ENCODE measurements at places on chromosomes 2 and 18.

DNA sequence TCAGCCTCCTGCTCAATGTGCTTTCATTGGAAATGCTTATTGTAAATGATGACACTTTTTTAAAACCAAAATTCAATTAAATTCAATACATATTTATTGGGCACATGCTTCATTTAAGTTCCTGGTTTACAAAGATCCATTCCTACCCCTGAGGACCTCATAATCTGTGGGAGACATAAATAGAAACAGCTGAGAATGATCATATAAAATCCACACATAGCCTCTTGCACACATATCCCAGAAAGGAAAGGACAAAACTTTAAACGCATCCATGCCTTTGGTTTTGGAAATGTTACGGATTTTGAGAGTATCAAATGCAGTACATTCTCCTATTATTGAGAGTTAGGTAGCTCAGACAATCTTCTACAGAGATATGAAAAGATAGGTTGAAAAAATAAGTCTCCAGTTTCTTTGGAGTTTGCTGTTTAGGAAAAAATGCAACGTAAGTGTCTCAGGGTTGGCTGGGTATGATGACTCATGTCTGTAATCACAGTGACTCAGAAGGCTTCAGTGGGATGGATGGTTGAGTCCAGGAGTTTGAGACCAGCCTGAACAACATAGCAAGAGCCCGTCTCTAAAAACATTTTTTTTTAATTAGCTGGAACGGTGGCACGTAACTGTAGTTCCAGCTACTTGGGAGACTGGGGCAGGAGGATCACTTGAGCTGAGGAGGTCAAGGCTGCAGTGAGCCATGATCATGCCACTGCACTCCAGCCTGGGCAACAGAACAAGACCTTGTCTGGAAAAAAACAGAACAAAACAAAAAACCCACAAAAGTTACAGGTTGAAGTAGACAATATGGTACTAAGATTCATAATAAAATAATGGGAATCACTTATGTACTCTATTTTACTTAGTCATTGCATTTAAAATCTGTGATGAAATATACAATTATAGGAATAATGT, 3.9 kb upstream of the PRELID3A start:
- no peak for DNase-seq

DNA sequence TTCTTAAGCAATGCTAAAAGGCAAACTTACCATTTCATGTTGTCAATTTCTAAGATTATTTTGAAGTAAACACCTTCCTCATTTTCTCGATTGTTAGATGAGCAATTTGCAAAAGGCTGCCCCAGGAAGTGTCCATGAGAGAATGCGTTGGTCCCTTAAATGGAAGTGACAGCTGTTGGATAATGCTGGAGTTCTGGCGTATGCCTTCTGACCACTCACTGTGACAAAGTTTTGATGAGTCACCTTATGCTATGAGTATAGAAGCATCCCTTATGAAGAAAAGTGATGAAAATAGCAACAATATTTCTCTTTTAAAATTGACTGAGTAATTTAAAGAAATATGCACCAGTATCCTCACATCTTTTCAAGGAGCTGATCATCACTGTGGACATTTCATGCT, 1497.5 kb downstream of the DPP10 start:
- DNase-seq: no peak

- DNase-seq: peak; percentile 54
Measured at GRCh38 chr2:207473049-207473930, 56.5 kb upstream of the CREB1 start.

- no peak for DNase-seq
Measured at GRCh38 chr2:55550368-55551102, 31.0 kb downstream of the CFAP36 start.

DNA sequence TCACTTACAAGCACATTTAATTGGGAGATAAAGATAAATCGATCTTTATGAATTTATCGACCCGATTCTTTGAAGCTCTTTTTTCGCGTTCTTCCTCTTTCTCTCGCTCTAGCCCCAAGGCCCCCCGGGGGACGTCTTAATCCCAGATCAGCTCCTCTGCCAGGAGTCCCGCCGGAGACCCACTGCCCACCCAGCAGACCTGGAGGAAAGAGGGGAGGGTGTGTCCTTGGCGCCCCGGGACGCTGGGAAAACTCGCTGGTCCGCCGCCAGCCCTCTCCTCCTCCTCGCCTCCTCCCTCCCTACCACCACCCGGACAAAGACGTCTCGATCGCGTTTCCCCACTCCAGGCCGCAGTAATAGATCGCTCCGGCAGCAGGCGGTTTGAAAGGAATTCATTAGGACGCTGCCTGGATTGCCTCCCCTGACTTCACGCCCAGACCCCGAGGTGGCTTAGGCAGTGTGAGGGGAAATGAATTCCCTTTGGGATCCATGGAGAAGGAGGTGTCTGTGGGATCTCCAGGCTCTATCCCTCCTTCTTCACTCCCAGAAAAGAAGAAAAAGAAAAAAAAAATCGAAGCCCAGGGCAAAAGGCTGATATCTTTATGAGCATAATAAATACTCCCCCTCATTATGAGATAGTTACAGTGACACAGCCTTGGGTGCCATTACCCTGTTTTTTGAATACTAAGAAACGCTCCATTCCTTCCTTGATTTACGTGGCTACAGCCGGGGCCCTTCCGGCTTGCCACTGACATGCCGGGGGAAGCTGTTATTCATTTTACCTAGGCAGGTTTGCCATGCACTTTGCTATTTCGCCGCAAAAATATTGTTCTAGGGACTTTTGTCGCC, 1.8 kb upstream of the GBX2 start:
- DNase-seq: no peak

GRCh38 chr2:9813312-9814128, 29.8 kb upstream of the TAF1B start:
- peak; percentile 64 for DNase-seq

GRCh38 chr18:56575819-56576663, 62.4 kb downstream of the TXNL1 start:
- DNase-seq: no peak

GRCh38 chr2:136070913-136071312, 47.0 kb downstream of the CXCR4 start:
- DNase-seq: no peak

GRCh38 chr2:168697668-168698121, 104.7 kb upstream of the NOSTRIN start:
- DNase-seq: no peak

GRCh38 chr2:209570194-209570593, 146.3 kb downstream of the MAP2 start:
- no peak for DNase-seq

- no peak for DNase-seq
Measured at GRCh38 chr18:40685219-40685618, 1269.8 kb upstream of the PIK3C3 start.

GRCh38 chr2:181393472-181393871, 63.7 kb upstream of the ITGA4 start:
- no peak for DNase-seq

DNA sequence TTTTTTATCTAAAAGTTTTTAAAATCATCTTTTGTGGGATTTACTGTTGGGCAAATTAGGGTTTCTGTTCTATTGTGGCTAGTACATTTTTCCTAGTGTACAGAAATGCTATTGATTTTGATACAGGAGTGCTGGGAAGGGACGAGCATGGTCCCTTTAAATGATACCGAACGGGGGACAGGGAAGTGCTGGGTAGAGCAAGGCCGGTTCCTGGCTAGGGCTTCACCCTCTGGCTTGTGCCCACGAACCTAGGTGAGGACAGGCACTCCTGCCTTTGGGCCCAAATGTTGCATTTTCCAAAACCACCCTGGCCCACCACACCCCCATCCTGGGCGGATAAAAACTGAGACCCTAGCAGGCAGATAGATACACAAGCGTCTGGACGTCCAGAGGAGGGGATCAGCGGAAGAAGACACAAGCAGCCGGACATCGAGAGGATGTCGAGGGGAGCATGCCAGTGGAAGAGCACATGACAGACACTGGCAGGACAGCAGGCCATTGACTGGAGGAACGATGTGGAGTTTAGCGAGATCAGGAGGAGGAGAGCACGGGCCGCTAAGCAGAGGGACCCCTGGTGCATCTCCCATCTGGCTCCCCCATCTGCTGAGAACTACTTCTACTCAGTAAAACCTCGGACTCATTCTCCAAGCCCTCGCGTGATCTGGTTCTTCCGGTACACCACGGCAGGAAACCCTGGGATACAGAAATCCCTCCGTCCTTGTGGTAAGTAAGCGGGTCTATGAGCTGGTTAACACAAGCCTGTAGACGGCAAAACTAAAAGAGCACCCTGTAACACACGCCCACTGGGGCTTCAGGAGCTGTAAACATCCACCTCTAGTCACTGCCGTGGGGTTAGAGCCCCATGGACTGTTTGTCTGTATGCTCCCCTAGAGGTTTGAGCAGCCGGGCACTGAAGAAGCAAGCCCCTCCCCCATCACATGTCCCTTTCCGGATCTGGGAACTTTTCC, 13.5 kb upstream of the CALCRL start:
- DNase-seq: no peak

- DNase-seq: no peak
Measured at GRCh38 chr2:161580426-161580825, 43.8 kb upstream of the SLC4A10 start.

- DNase-seq: no peak
Measured at GRCh38 chr2:33229646-33230045, 246.8 kb upstream of the RASGRP3 start.

- DNase-seq: no peak
Measured at GRCh38 chr2:166384774-166385173, 9.0 kb upstream of the SCN9A start.

- DNase-seq: no peak
Measured at GRCh38 chr2:26778507-26778906, 7.3 kb upstream of the CENPA start.

DNA sequence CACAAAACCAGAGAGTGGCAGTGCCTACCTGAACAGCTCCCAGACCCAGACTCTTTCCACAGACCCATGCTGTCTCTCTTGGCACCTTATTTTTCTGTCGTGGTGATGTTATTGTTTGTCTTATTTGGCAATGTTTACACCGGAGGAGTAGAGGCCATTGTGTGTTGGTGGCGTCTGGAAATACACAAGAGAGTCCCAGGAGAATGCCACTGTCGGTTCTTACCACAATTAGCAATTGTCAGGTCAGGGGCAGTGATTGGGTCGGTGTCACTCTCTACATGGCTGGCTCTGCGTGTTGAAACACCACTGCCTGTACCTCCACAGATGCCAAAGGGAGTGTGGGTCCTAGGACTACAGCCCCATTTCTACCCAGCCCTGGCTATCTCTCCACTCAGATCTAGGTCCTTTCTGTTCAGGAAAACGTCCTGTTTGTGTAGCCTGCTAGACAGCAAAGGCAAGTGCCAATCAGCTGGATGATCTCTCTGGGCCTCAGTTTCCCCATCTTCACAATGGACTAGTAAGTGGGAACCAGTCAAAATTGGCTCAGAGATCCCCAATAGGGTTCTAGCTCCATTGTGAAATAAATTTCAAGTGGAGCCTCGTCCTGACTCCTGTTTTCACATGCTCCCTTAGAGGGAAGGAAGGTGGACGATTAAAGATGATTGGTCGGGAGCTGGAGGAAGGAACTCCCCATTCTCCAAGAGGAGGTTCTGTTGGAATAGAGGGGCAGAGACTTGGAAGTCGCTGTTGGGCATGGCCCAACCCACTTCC, 17.0 kb downstream of the EPAS1 start:
- no peak for DNase-seq

- DNase-seq: no peak
Measured at GRCh38 chr2:36360834-36361233, 5.3 kb downstream of the CRIM1 start.

- no peak for DNase-seq
Measured at GRCh38 chr18:67261931-67262552, 254.5 kb downstream of the DSEL start.

GRCh38 chr2:192139813-192140212, 54.9 kb downstream of the TMEFF2 start:
- no peak for DNase-seq

- DNase-seq: no peak
Measured at GRCh38 chr2:186780701-186781316, 68.2 kb downstream of the ZSWIM2 start.

- DNase-seq: no peak
Measured at GRCh38 chr2:37005118-37005868, 39.0 kb upstream of the STRN start.
